Skeletal muscle cell (primary cell): ENCODE measurements at places on chromosomes 2 and 18.

- DNase-seq = peak; percentile 38
These were observed 27.2 kb downstream of the CLUL1 start for GRCh38 chr18:623761-624620.

DNA sequence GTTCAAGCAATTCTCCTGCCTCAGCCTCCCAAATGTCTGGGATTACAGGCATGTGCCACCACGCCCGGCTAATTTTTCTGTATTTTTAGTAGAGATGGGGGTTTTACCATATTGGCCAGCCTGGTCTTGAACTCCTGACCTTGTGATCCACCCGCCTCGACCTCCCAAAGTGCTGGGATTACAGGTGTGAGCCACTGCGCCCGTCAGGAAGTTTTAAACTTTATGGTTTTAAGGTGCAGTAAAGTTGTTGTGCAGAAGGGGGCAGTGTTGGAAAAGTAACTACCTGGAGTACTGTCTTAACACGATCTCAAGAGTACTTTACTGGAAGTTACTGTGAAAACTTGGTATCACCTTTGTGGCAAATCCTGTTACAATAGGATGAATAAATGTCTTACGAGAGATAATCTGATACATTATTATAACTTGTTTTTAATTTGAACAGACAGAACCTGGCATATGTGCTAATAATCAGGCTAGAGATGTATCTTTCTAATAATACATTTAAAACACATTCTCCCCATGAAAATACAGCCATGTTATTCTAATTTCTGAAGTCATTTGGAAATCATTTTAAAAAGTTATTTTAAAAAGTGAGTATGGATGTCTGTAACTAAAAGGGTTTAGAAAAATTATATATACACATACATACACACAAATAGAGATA is 10.8 kb downstream of the SPDYA start:
- no peak for DNase-seq

DNA sequence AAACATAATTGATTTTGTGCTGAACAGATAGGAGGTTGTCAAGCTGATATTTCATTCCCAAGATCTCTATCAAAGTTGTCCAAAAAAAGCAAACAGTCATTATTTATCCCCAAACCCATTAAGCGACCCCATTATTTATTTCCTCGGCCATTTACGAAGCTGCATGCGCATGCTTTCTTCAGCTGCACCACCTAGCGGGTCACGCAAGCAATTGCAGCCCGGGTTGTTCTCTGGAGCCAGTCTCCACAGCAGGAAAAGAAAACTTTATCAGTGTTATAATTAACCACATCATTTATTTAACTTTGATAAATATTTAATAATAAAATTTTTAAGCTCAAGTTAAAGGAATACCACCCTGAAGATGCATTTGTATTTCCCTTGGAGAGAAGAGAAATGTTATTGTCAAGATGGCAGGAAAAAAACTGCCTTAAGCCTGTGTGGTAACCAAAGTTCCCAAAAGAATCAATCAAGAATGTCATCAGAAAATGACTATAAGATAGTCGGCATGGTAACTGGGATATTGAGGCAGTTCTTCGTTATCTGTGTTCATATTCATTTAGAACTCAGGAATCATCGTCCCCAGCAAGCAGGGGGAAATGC is 304.7 kb downstream of the FBXO15 start:
- peak; percentile 17 for DNase-seq

DNA sequence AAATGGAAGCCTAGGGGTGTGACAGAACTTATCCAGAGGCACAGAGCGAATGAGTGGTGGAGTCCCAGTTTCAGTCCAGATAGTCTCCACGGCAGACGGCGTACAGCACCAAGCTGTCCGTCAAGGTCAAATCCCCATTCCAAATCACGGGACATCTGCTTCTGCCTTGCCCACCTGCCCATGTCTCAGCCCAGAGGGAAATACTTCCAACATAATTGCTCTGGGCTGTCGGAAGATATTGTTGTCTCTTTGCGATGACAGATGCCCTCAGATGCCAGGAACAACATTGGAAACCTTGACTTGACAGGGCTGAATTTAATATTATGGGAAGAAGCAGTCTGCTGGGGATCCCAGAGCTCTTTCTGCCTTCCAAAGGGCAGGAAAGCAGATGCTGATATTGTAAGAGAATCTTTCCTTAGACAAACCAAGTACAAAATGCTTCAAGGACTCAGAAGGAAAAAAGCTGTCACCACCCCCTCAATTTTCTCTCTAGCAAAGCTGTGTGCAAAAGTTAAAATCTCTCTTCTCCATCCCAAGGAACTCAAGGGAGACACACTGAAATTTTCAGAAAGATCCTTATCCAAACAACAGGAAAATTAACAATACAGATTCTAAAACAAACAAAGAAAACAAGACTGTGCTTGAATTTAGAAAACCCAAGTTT is 364.0 kb downstream of the LRATD1 start:
- DNase-seq = no peak

DNA sequence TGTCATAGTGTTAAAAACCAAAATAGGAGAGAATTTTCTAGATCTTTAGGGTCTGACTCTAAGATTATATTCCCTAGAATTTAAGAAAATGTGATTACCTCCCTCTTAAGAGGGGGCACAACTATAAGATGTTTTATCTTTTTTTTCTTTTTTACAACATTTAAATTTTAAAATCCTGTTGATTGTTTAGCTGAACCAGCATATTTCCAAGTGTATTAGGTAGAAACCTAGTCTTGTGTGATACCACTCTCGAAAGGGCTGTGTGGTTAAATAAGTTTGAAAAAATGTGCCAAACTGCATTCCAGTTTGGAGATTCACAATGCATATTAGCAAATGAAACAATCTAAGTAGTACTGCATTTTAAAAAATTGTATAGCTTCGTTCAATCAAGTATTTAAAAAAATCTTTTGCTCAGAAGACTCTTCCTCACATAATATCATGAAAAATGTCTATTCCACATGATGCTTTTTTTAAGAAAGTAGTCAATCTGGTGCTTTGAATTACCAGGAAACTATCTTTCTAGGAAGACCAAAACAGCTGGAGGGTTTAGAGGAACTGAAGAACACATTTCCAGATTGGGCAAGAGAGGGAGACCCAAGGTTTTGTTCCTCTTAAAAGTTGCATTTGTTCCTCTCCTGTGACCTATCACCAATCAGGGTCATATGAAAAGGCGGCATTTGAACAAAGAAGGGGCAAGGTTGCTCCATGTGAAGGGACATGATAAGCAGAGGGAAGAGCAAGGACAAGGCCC is 98.8 kb downstream of the DPP4 start:
- DNase-seq = no peak
